ENCODE measurements at places on chromosomes 5 and 9.

DNA sequence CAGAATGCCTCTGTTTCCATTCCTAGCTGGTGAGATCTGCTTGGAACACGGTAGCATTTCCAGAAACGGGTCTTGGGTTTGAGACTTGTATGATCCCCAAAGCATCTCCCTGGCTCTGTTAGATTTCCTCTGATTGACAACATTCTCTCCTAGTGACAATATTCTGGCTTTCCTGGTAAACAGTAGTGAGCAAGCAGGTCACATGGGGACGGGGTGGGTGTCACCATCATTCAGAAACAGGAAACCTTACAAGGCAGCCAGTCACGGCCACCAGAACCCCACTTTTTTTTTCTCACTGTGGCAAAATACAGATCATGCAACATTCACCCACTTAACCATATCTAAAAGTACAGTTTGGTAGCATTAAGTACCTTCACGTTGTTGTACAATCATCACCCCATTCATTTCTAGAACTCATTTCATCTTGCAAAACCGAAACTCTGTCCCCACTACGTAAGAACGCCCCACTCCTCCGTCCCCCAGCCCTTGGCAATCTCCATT, 90.1 kb upstream of the LMX1B start:
- no peak for DNase-seq

DNA sequence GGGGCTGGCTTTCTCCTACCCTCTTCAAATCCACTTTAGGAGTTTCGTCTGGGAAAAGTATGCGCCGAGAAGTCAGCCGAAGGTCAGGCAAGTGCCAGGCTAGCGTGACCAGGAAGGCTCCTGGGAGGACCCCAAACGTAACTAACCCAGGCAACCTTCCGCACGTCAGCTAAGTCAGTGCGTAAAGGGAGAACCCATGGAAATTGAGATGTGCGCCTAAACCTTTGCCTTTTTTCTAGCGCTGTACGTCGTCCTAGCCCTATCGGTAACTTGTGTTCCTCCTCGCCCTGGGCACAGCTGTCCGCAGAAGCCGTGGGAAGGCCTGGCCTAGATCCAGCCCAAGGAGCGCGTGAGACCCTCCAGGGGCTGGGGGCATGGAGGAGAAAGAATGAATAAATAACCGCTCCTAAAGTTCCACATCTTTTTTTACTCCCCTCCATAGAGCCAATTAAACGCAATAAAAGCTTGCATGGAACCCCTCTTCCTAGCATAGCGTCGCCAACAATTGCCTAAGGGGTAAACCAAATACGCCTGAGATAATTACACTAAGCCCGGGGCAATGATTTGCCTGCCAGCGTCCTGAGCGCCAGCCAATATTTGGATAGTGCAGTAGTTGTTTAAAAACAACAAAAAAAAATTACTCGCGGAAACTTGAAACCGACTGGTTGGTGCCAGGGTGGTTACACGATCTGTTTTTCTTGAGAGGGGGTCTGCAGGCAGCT, 4.0 kb upstream of the FOXB2 start:
- DNase-seq, result no peak

DNA sequence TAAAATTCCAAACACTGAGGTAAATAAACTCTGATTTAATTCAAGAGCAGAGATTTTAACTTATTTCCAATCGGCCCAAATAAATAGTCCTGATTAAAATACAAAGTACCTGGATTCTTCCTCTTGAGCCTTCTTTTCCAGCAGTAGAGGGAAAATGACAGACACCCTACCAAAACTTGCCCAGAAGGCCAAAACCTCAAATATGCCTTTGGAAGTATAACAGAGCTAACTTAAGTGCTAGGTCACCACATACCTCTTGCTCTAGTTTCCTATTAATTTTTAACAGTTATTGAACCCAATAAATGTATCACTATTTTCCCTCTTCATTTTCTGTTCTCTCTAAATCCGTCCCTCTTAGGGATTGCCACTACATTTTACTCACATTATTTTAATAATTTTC, 1.4 kb downstream of the BAAT start:
- DNase-seq, result no peak

DNA sequence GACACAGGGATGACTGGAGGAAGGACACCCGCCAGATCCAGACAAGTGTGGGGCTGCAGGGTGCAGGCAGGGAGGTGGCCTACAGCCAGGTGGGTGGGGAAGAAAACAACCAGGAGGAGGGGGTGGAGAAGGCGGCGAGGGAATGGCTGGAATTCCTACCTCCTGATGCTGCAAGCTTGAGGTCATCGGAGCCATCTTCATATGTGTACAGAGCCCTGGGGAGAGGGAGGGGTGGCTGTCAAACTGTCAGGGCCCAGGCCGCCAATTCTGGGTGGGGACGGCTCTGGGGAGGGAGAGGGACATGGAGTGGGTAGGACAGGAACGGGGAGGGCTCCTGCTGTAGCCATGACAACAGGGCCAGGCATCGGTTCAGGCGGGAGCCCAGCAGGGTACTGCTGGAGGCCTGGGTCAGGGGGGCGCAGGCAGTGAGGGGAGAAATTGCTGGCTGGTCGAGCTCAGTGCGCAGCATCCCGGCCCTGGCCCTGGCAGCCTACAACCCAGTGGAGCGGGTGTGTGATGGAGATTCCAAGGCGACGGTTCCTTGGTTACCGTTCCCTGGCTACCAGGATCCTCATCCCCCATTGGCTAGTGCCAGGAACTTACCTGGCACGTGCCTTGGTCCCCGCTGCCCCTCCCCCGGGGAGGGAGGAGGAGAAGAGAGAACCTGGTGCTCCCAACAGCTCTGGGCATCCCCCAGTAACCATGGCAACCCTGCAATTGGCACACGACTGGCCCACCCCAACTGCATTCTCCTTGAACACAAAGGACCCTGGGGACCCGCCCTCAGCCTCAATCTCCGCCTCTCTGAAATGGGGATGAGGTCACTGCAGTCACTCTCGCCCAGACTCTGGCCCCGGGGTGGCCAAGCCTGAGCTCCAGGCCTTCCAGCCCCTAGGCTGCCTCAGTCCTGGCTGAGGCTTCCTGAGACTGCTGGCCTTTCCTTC, 4.5 kb downstream of the DBN1 start:
- no peak for DNase-seq

GRCh38 chr5:171680485-171680884, 105.1 kb upstream of the SMIM23 start:
- DNase-seq, result no peak

- no peak for DNase-seq
These were observed 25.1 kb downstream of the ZNF618 start for GRCh38 chr9:113901221-113901688.

- DNase-seq, result no peak
These were observed 64.5 kb upstream of the GNA14 start for GRCh38 chr9:77712533-77713130.

DNA sequence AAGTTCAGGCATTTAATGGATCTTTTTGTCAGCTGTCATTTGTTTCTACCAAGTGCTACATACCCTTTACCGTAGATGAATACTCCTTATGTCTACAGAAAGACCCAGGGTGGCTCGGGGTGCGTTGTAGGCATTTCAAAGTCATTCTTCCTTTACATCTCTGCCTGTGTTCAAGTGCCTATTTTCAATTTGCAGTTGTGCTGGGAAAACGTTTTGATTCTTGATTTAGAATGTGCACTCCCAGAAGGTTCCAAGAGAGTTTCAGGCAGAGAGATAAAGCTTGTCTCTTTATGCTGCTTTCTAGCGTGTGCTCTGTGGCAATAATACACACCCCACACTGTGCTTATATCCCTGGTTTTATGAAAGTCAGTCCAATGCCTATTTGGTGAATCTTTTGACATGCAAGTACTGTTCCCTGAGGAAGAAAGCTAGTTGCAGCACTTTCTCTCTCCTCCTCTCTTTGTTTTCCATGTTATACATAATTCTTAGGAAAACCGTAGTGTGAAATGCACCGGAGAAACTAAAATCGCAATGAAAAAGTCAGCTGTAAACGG, 828.1 kb upstream of the ZNF608 start:
- DNase-seq, result no peak

- DNase-seq, result no peak
These were observed 135.4 kb upstream of the FBN2 start for GRCh38 chr5:128673411-128673957.

GRCh38 chr5:20305463-20305862, 317.5 kb upstream of the CDH18 start:
- no peak for DNase-seq

GRCh38 chr5:6434731-6435130, 13.9 kb upstream of the UBE2QL1 start:
- DNase-seq, result no peak

- DNase-seq, result no peak
These were observed 1.9 kb upstream of the B4GALT1 start for GRCh38 chr9:33168941-33169544.

DNA sequence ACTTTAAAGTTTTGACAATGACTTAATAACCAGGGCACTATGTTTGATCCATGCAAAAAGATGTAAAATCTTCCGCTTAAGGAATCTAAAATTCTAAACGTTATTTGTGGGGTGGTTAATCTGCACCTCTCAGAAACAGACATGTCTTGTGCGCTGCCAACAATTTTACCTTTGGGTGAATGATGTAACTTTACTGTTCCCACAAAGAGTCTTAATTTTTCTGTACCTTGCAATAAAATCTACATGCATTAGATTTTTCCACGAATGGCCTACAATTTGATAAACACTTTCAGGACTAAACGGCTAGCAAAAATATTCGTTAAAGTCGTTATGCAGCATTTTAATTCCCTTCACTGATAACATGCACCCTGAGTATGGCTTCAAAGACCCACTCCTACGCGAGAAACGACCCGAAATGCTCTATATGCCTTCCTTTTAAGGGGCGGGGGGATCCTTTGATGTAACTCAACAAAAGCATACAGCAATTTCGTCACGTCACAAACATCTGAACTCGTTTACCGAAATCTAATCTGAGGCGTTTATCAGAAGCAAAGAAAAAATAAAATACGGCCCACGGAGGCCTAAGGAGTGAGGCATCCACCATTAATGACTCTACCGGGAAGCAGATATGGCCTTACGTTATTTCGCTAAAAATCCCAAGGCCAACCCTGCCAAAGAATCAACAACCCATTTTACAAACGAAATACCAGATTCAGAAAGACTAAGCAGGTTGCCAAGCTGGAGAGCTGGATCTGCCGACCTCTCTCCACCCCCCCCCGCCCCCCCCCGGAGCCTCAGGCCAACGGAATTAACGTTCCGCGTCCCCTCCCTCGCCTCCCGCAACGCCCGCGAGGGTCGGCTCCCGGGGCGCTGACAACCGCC, 621 bp downstream of the AK6 start:
- DNase-seq, result no peak

DNA sequence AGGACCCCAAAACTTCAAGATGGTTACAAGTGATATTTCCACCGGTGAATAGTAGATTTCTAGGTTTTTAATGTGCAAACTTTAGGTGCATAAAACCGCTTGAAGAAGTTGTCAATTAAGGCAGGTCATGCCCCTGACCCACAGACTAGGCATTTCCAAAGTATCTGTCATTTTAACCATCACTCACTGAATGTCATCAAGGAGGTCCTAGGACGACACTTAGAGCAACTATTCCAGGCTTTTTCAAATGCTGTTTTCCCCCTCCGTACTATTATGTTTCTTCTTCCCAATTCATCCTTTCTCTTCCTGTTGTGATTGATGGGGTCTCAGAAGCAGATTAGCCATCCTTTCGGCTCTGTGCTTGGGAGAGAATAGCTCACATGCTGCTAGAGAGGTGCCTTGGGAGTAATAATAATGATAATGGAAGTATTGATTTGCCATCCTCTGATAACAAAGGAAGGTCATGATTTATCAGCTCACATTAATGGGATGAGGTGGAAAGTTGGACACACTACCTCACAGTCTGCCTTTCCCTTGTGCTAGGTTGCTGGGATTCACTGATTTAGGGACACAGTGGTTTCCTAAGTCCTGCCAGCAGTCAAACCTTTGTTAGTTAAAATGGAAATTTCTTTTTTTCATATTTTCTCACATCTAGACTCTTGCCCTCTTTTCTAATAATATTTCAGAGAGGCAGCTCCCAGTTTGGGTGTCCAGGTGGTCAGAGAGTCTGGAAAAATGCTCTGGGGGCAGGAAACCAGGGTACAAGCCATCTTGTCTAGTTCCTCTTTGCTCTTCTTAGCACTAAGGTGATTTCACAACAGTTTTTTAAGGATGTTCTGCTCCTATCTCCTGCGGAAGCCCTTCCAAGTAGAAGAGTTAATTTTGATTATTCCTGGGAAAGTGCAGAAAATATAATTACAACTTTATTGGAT, 67.0 kb downstream of the PTTG1 start:
- DNase-seq, result no peak

- DNase-seq, result no peak
These were observed 460.7 kb downstream of the NTRK2 start for GRCh38 chr9:85130260-85130659.

DNA sequence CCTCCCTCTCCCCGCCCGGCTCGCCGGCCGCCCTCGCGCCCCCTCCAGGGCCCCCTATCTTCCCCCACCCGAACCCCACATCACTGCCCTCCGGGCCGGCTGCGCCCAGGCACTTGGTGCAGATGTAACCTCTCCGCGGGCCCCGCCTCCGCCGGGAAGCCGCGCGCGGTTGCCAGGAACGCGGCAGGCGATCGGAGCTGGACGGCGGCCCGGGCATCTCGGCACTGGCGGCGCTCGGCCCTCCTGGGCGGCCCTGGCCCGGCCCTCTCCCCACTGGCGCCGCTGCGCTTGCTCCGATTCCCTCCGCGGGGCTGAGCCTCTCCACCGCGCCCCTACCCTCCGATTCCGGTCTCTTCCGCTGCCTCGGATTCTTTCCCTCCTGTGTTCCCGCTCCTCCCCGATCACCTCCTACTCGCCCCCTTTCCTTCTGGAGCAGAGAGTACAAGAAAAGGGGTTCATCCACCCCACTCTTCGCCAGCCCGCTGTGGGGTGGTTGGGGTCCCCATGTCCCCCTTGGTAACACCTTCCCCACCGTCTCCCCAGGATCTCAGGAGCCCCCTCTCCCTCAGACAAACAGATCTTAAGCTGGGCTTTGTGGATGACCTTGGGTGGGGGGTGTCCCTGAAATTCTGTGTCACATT, 70.6 kb downstream of the C9orf50 start:
- DNase-seq, result no peak

- no peak for DNase-seq
These were observed 141.1 kb upstream of the RAD23B start for GRCh38 chr9:107141967-107142366.

- DNase-seq, result no peak
These were observed 91.5 kb downstream of the WDR41 start for GRCh38 chr5:77400645-77401044.

DNA sequence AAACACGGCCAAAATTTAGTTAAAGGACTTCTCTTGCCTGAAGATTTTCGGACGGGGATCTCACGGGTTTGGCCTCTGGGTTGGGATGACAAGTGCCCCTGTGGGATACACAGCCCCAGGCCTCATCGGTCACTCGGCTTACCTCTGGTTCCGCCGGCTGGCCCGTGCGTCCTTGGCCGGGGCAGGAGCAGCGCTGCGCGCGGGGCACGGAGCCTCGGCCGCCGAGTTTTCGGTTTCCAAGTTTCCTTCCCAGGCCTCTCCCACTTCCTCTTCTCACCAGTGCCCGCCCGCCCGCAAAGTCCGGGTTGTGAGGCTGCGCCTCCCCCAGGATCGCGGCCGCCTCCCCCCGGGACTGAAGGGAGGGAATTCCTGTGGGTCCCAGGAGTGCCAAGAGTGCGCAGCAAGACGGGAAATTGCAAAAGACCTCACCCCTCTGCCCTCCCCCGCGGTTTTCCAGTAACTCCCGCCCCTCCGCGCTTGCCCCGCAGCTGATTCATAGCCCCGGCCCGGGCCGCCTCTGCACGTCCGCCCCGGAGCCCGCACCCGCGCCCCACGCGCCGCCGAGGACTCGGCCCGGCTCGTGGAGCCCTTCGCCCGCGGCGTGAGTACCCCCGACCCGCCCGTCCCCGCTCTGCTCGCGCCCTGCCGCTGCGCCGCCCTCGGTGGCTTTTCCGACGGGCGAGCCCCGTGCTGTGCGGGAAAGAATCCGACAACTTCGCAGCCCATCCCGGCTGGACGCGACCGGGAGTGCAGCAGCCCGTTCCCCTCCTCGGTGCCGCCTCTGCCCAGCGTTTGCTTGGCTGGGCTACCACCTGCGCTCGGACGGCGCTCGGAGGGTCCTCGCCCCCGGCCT, at the start of gene OSMR:
Gene OSMR (plus strand): TSS at position 487 of the 853 bp plus-strand sequence. CDS start 23,033 bp downstream, outside the sequence.
- peak; percentile 24 for DNase-seq

Data from stimulated activated CD4-positive, alpha-beta T cell treated with anti-CD3 and anti-CD28 coated beads, Interleukin-12 subunit alpha, Interleukin-12 subunit beta, amount 100 ng/mL, for 24 hours (primary cell).